Non-pigmented ciliary epithelial cell (primary cell): ENCODE measurements at places on chromosomes 12 and 14.

GRCh38 chr14:60331201-60332045 lies 82.4 kb downstream of the PPM1A start:
- DNase-seq = no peak

DNA sequence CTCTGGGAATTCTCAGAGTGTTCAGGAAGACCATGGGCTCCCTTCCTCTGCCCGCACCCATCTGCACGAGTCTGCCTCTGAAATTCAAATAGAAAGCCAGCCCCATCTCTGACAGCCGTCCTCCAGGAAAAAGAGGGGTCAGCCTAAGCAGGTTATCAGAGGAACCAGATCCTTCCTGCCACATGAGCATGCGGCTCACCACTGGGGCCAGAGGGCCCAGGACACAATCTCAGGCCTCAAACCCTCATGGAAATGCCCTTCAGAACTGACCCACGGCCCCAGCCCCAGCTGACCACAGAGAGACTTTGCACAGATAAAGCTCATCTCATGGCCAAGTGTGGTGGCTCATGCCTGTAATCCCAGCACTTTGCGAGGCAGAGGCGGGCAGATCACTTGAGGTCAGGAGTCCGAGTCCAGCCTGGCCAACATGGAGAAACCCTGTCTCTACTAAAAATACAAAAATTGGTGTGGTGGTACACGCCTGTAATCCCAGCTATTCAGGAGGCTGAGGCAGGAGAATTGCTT lies 23.2 kb downstream of the PXN start:
- no peak for DNase-seq

DNA sequence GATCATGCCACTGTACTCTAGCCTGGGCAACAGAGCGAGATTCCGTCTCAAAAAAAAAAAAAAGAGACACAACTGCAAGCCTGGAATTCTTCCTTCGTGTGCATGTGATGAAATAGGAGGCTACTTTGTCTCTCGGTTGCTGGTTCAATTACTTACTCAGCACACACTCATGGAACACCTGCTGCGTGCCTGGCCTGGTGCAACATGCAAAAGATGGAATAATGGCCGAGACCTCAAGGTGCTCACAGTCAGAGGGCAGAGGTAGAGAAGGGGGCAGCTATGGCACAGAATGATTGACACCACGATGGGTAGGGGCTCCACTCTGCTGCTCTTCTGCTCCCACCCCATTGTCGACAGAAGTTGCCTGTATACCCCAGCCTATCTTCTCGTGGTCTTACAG lies 112.3 kb downstream of the SLC15A4 start:
- no peak for DNase-seq

- no peak for DNase-seq
Observed at GRCh38 chr14:99131632-99132271, 140.2 kb downstream of the BCL11B start.

GRCh38 chr14:87952307-87953094 lies 40.5 kb downstream of the GALC start:
- no peak for DNase-seq

DNA sequence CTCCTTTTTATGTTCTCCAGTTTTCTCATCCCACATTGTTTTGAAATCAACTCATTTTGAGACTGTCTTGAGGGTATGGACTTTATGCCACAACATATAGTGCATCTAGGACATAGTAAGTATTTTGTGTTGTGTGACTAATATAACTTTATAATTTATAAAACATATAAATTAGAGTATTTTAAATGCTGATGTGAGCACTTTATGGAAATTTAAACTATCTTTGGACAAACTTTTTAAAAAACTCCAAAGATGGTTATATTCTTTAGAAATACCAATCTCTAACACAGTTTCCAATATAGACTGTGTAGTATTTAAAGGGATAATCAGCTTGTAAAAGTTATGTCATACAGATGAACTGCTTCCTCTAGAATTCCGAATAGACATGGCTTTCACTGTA lies 87.4 kb downstream of the LRIG3 start:
- no peak for DNase-seq

DNA sequence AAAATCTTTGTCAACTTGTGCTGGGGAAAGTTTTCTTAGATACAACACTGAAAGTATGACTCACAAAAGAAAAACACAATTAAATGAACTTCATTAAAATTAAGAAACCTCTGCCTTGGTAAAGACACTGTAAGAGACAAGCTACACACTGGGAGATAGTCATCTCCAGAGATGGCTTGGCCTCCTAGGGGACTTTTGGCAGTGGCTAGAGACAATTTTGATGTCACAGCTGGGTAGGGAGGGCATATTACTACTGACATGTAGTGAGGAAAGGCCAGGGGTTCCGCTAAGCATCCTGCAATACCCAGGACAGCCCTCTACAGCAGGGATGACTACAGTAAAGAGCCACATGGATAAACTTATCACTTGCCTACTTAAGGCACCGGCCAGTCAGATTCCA lies 8.7 kb upstream of the RNASE4 start:
- DNase-seq = no peak

GRCh38 chr14:99080306-99080705 lies 191.7 kb downstream of the BCL11B start:
- no peak for DNase-seq

GRCh38 chr14:103198131-103199105 lies 75.2 kb downstream of the TNFAIP2 start:
- DNase-seq = no peak

DNA sequence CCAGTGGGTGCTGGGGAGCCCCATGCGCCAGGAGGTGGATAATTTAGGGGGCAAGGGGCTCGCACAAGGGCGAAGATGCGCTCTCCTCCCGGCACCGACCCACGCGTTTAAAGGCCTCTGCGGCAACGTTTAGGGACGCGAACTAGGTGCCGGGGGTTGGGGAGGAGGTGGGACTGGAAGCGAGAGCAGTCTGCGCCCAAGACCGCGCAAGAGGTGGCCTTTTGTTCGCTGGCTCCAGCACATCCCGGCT lies 1.3 kb downstream of the SLC38A1 start:
- no peak for DNase-seq

DNA sequence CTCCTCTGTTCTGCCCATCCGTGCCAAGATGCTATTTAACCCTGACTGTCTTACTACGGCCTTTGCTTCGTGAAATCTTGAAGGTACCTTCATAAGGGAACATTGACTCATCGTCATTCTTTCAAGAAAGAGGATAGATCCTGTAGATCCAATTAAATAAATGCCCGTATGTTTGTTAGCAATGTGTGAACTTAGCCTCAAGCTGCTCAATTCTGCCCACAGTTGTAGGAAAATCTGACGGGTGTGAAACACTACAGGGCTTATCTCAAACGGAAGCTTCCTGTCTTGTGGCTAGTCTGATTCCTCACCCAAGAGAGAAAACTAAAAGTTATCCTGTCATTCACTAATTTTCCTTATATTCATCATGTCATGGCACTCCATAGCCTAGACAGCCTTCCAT lies 168.0 kb upstream of the TBX3 start:
- no peak for DNase-seq

- DNase-seq = no peak
Observed at GRCh38 chr12:65838330-65838976, 14.2 kb downstream of the HMGA2 start.

- DNase-seq = no peak
Observed at GRCh38 chr14:58309086-58309485, 10.7 kb downstream of the ARID4A start.

- no peak for DNase-seq
Observed at GRCh38 chr12:125271892-125272291, 206.7 kb downstream of the AACS start.

GRCh38 chr12:124980098-124980892 lies 8.6 kb downstream of the DHX37 start:
- no peak for DNase-seq

DNA sequence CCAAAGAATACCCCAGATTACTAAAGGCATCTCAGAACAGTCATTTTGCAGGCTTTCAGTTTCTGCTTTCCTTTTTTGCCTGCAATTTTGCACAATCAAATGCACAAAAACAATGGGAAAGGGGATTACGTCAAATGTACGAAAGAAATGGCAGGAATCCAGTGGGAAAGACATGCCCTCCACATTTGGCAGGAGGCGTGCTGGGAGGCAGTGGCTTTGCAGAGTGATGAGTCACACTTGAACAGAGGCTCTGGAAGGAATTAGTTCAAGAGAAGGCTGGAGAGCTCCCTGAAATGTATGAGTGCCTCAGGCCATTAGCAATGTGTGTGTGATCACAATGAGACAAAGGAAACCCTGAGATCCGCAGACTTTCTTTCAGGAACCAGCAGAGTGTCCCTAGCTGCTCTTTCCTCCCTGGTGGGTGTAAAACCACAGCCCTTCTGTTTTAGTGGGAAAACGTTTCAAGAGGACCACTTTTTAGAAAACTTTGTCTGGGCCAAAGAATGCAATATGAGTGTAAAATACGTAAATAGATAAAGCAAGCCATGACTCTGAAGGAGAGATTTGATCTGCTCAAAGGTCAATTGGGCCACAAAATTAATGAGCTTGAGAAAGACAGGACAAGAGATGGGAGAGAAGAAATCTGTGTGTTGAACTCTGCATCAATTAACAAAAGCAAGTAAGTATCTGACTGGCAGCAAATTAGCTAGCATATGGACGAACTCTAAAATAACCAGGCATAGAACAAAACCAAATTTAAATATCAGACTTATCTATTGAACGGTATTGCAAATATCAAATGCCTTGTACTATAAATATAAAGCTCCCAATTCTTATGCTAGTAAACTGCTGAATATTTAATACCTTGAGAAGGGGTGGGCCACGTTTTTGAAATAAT lies 155.4 kb upstream of the PDE3A start:
- peak; percentile 99 for DNase-seq

DNA sequence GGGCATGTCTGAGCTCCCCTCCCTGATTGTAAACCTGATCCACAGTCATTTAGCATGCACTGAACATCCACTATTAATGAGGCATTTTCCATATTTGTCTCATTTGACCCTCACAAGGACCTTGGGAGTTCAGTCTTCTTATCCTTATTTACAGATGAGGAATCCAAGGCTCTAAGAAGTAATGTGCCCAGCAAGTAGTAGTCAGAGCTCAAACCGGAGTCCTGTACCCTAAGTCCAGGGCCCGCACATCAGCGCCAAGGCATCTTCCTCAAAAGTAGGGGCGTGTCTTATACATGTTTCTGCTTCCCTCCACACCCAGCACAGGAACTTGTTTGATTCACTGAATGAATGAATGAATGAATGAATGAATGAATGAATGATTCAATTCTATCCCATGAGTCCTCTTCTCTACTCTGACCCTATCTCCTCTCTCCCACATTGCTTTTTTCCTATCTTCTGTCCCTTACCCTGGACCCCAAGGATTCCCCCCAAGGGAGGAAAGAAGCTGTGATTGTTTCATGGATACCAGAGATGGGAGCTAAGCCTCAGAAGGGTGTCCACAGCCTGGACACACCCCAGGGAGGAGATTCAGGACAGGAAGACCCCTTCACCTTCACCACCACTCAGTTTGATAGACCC lies 21.8 kb upstream of the KRT8 start:
- no peak for DNase-seq

DNA sequence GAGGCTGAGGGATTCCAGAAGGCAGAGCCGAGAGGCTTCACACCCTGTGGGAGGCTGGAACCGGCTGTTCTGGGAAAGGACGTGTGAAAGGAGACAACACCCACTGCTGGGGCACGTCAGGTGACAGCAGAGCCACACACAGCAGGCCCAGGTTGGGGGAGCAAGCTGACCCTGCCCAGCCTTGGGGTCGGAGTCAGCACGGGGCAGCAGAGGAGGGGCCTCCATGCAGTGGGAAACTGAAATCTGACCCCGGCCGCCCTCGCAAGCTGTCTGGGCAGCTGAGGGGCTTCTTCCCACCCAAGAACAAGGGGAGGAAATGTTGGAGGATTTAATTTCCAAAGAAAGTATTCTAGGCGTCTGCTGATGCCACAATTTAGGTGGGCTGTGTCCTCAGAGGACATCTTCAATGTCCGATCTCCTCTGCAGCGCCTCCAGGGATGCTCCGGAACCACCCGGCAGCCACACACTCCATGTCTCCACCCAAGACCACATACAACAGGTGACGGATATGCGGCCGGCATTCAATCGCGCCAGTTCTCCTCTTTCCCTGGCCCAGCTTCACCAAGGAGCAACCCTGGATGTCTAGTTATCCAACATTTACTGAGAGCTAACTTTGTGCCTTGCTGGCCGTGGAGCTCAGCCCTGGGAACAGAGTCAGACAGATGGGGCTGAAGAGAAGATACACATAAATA lies 30.7 kb downstream of the SNRNP35 start:
- DNase-seq = no peak

- DNase-seq = no peak
Observed at GRCh38 chr14:85444635-85445034, 85.3 kb upstream of the FLRT2 start.

DNA sequence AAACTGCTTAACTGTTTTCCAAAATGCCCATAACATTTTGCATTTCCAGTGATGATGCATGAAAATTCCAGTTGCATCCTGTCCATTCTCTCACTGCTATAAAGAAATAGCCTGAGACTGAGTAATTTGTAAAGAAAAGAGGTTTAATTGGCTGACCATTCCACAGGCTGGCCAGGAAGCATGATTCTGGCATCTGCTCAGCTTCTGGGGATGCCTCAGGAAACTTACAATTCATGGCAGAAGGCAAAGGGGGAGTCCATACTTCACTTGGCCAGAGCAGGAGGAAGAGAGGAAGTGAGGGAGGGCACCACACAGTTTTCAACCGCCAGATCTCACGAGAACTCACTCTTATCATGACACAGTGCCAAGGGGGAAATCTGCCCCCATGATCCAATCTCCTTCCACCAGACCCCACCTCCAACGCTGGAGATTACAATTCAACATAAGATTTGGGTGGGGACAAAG lies 18.2 kb upstream of the CLEC2D start:
- no peak for DNase-seq

DNA sequence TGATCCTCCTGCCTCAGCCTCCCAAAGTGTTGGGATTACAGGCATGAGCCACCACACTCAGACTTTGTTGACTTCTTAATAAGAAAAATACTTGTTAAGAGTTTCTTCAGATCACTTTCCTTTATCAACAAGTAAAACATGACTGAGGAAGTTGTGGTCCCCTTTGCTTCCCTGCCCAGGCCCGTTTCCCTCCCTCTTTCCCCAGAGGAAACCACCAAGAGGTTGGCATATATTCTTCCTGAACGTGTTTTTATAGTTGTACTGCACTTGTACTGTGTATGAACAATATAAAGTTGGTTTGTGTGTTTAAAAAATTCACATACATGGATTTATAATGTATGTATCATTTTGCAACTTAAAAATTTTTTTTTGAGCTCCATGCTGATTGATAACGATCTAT lies 28.4 kb downstream of the PTPN11 start:
- no peak for DNase-seq

- no peak for DNase-seq
Observed at GRCh38 chr12:14959126-14959440, 2.3 kb downstream of the ARHGDIB start.

DNA sequence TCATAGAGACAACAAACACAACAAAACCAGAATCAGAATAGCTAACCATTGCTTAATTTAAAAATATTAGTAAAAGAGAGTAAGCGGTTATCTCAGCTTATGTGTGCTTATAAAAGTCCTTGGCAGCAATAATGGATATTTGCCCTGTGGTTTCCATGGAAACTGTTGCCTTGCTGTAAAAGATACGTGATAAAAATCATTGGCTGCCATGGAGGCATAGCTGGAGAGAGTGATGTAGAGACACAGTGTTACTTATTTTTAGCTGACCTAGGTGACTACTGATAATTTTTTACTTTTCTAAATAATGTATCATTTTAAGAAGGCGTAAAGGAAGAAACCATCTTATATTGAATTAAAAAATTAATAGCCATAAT lies 92.9 kb downstream of the ERC1 start:
- no peak for DNase-seq
